ENCODE measurements at places on chromosomes 3 and 15.

- no peak for DNase-seq
Measured at GRCh38 chr15:101514318-101514717, 24.8 kb upstream of the PCSK6 start.

DNA sequence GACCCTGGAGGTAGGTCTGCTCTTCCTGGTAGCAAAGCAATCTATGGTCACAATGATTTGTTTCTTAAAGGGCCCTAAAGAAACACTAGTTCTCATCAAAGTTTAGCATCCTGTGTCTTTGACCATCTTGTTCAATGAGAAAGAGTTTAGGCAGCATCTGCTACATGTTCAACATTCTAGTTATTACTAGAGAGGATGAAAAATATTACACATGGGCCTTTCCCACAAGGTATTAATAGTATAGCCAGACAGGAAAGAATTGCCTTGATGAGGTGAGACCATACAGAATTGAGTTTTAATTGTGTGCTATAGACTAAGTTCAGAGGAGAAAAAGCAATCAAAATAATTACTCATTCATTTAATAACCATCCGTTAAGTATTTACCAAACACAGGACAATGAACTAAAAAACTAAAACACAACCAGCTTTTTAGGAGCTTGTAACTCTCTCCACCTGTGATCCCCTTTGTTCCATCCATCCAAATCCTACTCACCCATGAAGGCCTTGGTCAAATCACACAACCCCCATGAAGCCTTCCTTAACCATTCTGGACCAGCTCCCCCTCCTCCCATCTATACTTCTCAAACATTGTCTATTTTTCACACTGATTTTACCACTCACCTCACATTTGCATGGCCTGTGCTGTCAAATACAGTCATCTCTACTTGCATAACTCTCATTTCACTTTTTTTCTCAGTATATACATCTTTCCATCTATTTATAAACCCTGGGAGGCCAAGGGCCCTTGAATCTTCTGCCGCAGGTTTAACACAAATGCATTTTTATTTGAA is 122.9 kb downstream of the RORA start:
- no peak for DNase-seq

DNA sequence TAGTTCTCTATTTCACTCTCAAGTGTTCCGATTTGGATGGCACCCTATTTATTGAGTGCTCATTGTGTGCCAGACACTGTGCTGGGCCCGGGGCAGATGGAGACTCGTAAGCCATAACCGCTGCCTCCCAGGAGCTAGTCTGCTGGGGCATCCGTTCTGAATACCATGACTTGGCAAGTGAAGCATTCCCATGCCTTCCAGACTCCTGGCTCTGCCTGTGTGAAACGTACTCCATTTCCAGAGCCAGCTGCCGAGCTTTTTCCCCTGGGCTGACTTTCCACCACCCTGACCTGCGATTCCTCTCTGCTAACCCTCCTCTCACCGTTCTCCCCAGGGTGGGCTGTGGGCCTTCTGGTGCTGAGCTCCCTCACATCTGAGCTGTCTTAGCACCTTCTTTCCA is 303.1 kb upstream of the CTDSPL start:
- DNase-seq = no peak

GRCh38 chr3:13792512-13793371 is 87.1 kb downstream of the WNT7A start:
- DNase-seq = peak; percentile 48

- DNase-seq = no peak
Measured at GRCh38 chr3:172076212-172076611, 36.8 kb downstream of the FNDC3B start.
